ENCODE measurements at places on chromosomes 12 and 14. TPM values are rescaled to one million over a fixed set of nuclear protein-coding genes. Genes with fewer than 3 reads are reported as not detected.

The TMEM229B gene
- 3.6 TPM for total RNA-seq

The HOXC6 gene
- not detected for total RNA-seq

The KRT75 gene
- total RNA-seq: not detected

The KRT6B gene
- not detected for total RNA-seq

The OTX2 gene
- total RNA-seq: not detected

The STXBP6 gene
- total RNA-seq: 29.5 TPM

The FZD10 gene
- not detected for total RNA-seq

The OVCH1 gene
- total RNA-seq: 0.32 TPM

The GRIP1 gene
- total RNA-seq: not detected

The GPRC5A gene
- total RNA-seq: 20.3 TPM

The RNF212B gene
- not detected for total RNA-seq
